EL (cell line): ENCODE measurements at places on chromosomes 2 and 18.

- DNase-seq = peak; percentile 4
Observed at GRCh38 chr2:21836261-21836660, 712.5 kb downstream of the TDRD15 start.

GRCh38 chr2:71611247-71611646 is 157.9 kb downstream of the DYSF start:
- no peak for DNase-seq

DNA sequence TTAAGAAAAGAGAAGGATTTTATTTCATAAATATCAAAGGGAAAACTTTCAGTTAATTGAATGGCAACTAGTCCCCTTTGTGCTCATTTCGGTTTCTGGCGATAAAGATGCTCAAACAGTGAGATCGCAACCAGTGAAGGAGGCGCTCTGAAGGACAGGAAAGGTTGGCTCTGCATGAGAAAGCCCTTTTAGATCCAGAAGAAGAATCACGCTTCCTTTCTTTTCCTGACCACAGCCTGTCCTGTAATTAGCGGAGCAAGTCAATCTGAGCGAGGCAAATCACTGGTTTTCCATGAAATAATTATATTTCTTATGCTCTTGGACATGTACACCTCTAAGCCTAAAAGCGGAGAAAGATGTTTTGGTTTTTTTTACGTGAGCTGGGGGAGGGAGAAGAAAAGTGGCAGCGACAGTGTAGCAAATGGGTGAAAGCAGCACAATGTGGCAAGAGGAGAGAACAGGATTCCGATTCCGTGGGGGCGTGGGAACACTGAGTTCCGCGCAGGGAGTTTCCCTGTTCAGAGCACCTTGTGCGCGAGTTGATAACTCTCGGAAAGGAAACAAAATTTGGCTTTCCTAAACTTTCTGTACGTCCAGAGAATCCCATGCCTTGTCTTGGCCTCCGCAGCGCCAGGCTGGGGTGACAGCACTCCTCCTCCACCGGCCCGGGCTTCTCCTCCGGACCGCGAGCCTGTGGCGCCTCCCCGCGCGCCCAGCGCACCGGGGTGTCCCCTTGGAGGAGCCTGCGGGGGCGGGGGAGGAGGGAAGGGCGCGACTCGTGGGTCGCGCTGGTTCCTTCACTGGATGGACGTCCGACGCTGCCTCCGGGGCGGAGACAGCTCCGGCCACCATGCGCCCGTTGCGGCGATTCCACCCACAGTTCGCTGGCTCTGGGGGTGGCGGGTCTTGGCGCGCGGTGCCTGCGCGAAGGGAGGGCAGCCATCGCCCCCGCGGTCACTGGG is 620 bp upstream of the SLC9A2 start:
- peak; percentile 2 for DNase-seq

GRCh38 chr2:227614246-227614645 is 394 bp downstream of the SCYGR3 start:
- no peak for DNase-seq

DNA sequence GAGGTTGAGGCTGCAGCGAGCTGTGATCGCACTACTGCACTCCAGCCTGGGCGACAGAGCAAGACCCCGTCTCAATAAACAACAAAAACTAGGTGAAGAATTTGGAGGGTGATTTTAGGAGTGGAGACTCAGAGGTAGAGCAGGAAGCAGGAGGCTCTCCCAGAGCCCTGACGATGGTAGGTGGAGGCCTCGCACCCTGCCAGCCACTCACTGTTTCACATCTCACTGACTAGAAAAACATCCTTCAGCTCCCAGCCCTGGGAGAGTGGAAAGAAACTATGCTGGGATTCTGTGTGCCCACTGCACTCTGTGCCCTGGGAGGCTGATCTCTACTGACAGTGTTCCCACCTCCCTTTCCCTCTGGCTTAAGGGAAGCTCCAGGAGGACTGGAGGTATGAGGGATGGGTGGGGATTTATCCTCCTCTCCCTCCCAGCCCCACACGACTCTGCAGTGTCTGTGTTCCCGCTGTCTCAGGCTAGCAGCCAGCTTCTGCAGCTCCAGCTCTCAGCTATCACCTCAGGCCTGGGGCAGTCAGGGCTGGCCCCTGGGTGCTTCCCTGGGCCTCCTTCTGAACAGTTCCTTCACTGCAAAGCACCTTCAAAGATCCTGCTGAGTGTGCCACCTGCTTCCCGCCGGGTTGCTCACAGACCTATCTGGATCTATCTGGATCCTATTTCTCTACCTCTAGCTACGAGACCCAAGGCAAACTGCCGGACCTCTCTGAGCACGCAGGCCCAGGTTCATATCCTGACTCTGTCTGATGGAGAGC is 9.6 kb downstream of the CIB4 start:
- no peak for DNase-seq

DNA sequence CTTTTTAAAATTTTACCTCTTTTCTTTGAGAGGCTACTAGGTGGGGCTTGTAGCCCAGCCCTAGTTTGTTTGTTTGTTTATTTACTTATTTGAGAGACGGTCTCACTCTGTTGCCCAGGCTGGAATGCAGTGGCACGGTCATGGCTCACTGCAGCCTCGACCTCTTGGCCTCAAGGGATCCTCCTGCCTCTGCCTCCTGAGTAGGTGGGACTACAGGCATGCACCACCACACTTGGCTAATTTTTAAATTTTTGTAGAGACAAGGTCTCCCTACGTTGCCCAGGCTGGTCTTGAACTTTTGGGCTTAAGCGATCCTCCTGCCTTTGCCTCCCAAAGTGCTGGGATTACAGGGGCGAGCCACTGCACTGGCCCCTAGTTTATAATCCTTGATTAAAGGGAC is 35.0 kb downstream of the ERLEC1 start:
- DNase-seq = no peak
